ENCODE measurements at places on chromosomes 2 and 18. TPM values are rescaled to one million over a fixed set of nuclear protein-coding genes. Genes with fewer than 3 reads are reported as not detected.

DNA sequence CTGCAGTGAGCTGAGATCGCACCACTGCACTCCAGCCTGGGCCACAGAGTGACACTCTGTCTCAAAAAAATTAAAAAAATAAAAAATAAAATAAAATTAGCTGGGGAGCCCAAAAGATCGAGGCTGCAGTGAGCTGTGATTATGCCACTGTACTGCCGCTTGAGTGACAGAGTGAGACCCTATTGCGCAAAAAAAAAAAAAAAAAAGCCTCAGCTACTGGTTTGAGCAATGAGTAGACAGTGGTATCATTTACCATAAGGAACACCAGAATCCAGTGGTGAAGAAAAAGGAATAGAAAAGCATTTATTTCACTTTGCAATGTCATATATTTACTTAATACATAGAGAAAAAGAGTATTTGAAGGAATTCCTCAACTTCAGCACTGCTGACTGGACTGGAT lies 3.0 kb downstream of the SAP130 start:
- DNase-seq: no peak

GNAL gene
- 5.3 TPM for total RNA-seq

DNA sequence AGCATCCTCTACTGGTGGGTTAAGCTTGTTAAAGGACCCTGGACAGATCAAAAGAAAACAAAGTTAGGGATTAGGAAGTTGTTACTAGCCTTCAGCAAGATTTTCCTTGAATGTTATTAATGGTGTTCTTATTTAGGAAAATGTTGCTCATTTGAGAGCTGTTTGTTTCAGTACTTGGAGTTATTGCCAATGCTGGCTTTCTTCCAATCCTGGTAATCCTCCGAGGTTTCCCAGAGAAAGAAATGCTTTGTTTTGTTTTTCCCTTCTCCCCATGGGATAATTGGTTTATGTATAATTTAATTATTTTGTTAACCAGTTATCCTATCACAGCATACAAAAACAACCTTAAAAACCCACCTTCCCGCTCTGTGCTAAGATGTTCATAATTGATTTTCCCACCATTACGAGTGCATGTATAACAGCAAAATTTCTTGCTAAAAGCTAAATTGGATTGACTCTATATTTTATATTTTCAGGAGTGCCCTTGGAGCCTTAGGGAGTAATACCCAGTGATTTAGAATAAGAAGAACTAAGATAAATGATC lies 79.8 kb downstream of the MGAT5 start:
- peak; percentile 60 for DNase-seq

- peak; percentile 80 for DNase-seq
Observed at GRCh38 chr18:37403100-37403781, 162.4 kb downstream of the CELF4 start.

POU3F3 gene
- total RNA-seq: not detected

MOCOS gene
- total RNA-seq: 1.5 TPM

CAPN14 gene
- not detected for total RNA-seq

- DNase-seq: no peak
Observed at GRCh38 chr18:56246916-56247315, 391.5 kb downstream of the TXNL1 start.

CCDC150 gene
- 19.8 TPM for total RNA-seq

RUFY4 gene
- total RNA-seq: not detected

BOLL gene
- total RNA-seq: not detected

DNA sequence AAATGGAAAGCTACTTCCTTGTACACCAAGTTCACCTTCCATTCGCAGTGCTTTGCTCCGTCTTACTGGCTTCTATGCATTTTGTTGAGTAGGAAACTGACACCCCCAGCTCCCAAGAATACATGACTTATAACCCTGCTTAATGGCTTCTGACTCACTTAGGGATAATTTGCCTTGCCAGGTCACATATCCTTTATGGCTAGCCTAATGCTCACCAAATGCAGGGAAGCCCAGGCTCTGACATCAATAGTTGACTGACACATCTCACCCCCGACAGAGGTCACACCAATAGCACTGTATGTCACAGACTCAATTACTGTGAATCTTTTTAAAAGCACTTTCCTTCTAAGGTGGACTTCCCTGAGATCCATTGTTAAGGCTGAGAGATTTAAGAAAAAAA lies 147.2 kb downstream of the DTNA start:
- DNase-seq: no peak

RAD51AP2 gene
- not detected for total RNA-seq

DNA sequence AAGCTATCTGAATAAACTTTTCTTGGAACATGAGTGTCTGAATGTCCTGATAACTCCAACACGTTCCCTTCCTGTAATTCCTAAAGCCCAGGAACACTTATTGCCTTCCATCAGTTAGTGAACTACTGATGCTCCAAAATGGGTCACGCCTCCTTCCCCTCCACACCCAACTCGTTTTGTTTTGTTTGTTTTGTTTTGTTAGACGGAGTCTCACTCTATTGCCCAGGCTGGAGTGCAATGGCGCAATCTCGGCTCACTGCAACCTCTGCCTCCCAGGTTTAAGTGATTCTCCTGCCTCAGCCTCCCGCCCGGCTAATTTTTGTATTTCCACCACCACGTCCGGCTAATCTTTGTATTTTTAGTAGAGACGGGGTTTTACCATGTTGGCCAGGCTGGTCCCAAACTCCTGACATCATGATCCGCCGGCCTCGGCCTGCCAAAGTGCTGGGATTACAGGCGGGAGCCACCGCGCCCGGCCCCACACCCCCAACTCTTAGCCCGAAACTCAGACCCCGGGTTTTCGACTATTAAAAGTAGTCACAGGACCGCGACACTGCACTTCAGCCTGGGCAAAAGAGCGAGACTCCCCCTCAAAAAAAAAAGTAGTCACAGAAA lies 774 bp downstream of the IER3IP1 start:
- DNase-seq: no peak

RAB6C gene
- total RNA-seq: not detected

DNA sequence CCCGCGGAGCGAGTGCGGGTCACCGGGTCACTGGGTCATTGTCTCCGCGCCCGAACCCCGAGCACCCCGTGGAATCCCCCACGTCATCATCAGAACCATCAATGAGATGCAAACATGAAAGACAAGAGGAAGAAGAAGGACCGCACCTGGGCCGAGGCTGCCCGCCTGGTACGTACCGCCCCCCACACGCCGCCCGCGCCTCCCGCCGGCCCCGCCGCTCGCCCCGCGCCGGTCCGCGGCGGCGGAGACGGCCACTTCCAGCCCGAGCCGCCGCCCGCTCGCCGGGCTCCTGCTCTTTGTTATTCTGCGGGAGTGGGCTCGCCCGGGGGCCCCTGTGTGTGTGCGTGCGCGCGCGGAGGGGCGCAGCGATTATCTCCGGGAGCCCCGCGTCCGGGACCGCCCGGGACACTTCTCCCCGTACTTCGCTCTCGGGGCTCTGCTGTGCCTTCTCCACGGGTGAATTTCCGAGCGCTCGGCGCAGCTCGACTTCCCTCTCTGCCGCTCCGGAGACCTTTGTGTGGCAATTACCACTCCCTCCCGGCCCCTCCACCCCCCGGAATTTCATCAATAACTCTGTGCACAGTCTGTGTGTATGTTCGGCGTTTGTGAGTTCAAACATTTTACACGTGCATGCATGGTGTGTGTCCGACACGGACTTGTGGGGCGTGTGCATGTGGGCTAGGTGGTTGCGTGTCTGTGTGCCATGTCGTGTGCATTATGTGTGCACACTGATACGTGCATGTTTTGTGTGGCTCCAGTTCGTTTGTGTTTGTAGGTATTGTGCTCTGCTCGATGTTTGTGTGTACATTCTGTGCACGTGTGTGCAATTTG lies 714 bp downstream of the ASXL3 start:
- DNase-seq: peak; percentile 73

DNA sequence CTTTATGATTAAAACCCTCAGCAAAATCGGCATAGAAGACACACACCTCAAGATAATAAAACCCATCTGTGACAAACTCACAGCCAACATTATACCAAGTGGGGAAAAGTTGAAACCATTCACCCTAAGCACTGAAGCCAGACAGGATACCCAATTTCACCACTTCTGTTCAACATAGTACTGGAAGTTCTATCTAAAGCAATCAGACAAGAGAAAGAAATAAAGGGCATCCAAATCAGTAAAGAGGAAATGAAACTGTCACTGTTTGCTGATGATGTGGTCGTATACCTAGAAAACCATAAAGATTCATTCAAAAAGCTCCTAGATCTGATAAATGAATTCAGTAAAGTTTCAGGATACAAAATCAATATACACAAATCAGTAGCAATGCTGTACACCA lies 16.4 kb upstream of the RPRD1A start:
- DNase-seq: no peak

DNA sequence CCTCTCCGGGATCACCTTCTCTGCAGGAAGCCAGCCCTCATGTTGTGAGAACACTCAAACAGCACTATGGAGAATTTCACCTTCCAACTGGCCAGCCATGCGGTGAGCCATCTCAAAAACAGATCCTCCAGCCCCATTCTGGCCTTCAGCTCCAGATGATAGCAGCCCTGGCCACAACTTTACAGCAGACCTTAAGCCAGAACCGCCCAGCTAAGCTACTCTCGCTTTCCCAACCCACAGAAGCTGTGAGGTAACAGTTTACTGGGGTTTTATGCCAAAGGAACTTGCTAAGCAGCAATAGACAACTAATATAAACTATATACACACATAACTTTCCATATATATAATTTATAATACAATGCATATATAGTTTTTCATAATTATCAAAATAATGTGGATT lies 11.6 kb upstream of the PTPN4 start:
- no peak for DNase-seq

GRCh38 chr2:170029551-170029950 lies 148.4 kb upstream of the MYO3B start:
- no peak for DNase-seq

GRB14 gene
- not detected for total RNA-seq

GRCh38 chr2:181117206-181117925 lies 137.0 kb downstream of the UBE2E3 start:
- no peak for DNase-seq

All from stomach (tissue), 19 donors.